Activated CD8-positive, alpha-beta T cell treated with anti-CD3 and anti-CD28 coated beads for 36 hours (primary cell): ENCODE measurements at places on chromosomes 5 and 9. TPM values are rescaled to one million over a fixed set of nuclear protein-coding genes. Genes with fewer than 3 reads are reported as not detected.

DNA sequence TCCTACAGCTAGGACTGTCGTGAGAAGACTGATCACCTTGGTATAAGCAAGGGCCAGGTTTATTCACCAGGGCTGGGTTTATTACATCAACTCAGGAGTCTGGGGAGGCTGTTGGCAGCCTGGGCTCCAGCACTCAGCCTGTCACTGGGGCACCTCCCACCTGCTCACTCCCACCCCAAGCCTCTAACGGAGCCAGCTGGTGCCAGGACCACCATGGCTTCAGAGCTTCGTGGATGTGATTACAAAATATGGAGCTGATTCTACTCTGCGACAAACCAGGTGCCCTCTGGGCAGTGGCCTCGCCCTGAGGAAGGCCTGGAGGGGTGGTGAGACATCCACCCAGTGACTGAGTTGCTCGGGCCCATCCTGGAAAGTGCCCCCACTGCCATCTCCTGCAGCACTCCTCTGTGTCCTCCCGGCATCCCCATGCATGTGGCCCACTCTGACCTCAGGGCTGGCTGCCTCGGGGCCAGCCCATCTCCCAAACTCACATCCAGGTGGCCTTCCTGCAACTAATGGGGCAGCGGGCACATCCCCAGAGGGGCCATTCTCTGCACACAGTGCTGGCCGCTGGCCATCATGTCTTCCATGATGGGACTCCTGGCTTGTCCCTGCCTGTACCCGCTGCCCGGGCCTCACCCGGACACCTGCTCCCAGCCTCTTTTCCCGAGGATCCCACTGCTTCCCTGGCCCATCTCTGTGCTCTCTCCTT, 49.6 kb downstream of the SECISBP2 start:
- no peak for DNase-seq

DNA sequence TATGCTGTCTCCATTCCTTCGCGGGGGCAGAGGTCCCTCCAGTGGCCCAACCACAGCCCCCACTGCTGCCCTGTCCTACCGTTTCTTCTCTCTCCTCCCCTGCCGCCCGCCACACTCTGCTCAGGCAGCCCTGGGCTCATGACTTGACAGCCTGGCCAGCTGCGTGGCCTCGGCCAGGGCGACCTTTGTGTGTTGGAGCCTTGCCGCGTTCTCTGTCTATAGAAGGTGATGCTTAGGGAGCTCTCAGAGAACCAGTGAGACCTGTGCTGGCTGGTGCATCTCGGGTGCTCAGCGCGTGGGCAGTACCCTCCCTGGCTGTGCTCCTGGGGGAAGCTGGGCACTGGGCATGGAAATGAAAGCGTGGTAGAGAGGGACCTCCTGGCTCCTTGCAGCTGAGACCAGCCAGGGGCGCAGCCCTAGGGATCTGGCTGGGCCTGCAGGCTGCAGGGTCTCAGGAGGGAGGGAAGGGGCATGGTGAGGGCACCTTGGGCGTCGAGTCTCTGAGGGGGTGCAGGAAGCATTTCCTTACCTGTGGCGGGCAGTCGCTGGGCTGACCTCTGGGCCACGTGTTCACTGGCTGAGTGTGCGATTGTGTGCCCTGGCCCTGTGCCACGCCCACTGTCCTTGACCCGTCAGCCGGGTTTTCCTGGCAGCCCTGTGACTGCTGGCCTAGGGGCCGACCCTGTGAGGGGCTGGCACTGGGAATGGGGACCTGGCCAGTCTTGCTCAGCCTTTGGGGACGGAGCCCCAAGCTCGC, 50.3 kb downstream of the RXRA start:
- no peak for DNase-seq

Gene IFNB1
- total RNA-seq: 1.1 TPM

Gene CATSPER3
- total RNA-seq: 0.31 TPM

GRCh38 chr5:6598351-6598900, 34.4 kb downstream of the NSUN2 start:
- DNase-seq: no peak

Gene PCDHB6
- total RNA-seq: not detected

Gene GABRB2
- not detected for total RNA-seq

DNA sequence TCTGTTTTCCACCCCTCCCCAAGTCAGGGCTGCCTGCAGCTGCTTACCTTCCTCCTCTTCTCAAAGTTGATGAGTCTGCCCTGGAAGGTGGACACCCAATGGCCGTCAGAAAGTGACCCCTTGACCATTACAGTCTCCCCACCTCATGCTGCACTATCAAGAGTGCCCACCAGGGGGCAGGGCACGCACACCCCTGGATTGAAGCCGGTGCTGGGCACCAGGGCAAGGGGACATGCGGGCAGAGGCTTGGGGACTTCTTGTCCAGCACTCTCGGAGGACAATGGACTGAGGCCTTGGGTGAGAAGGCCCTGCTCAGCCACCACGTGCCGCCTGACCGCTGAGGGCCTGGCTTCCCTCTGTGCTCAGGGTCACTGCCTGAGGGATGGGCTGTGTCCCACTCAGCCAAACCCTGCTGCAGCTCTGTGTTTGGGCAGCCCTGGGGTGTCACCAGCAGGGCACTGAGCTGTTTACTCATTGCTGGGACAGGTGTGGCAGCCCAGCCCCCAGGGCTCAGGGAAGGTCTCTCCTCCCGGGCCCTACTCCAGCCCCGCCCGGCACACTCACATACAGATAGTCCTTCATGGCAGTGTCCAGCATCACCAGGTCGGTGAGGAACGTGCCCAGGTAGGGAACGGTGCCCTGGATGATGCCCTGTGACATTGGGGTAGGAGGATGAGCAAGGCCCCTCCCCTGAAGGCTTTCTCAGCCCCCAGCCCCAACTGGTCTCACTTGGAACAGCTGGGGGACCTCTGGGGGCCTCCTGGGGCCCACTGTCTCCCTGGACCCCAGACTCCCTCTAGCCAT, 17.7 kb downstream of the RALGDS start:
- peak; percentile 59 for DNase-seq

DNA sequence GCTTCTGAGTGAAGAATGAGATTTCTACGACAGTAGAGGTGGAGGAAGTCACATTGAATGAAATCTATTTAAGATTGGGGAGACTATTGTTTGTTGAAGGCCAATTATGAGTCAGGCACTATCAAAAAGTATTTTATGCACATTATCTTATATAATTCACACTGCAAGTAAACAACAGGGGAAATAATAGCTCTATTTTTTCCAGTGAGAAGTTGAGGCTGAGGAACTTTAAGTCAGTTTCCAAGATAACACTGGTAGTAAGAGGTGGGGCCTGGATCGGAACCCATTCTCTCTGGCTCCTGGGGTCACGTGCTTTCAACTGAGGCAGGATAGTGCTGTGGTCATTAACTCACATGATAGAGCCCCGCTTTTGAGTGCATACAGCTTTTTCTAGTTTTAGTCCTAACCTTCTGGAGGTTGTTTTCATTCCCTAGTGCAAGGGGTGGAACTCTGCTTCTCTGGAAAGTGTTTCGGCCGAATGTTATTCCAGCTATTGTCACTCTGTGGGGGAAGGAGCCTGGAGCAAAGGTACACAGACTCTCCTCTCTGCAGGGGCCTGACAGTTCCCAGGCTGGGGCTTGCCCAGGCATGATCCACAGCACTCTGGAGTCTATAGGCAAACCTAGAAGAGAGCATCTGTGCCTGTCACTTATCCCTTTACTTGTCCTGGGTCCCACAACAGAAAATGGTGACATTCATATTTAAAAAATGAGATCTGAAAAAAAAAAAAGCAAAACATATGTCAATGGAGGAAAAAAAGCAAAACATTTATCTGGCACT, 352.4 kb upstream of the ACTBL2 start:
- no peak for DNase-seq

Gene OR13C2
- total RNA-seq: not detected

DNA sequence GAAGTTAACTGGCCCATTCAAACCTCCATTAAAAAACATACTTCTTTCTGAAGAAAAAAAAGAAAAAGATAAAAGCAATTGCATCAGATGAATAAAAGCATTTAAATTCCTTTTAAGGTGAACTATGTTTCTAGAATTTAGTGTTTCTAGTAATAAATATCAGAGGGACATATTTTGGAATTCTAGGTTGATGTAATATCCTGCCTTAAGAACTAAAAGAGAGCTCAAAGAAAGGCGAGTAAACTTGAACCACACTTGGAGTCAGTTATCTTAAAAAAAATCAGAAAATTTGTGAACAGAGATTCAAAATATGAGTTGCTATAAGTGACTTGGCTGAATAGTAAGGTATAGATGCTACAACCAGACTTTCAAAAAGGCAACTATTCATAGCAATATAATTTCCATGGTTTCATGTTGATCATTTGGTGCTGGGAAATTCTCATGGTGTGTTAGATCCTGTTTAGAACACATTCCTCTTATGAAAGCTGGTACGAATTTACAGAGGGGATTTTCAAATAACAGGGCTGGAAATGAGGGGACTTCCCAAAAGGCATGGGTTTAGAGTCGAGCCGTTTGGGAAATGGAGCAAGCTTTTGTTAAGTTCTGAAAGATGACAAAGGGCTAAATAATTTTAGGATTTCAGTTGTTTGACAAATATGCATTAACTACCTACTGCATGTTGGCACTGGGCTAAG, 37.6 kb upstream of the RAI14 start:
- no peak for DNase-seq

- DNase-seq: peak; percentile 54
Observed at GRCh38 chr5:141850244-141850768, 27.9 kb downstream of the PCDH1 start.

Gene SPIN1
- total RNA-seq: 31.2 TPM

Gene ARSB
- total RNA-seq: 8.8 TPM

GRCh38 chr5:165579911-165580310, 2074.5 kb downstream of the MAT2B start:
- DNase-seq: no peak
